ENCODE measurements at places on chromosomes 2 and 18.

GRCh38 chr2:72090781-72091482, 56.7 kb downstream of the CYP26B1 start:
- DNase-seq: no peak

- no peak for DNase-seq
Measured at GRCh38 chr2:9424447-9425164, 1.2 kb downstream of the CPSF3 start.

GRCh38 chr2:201126308-201127151, 10.6 kb downstream of the CFLAR start:
- DNase-seq: no peak

DNA sequence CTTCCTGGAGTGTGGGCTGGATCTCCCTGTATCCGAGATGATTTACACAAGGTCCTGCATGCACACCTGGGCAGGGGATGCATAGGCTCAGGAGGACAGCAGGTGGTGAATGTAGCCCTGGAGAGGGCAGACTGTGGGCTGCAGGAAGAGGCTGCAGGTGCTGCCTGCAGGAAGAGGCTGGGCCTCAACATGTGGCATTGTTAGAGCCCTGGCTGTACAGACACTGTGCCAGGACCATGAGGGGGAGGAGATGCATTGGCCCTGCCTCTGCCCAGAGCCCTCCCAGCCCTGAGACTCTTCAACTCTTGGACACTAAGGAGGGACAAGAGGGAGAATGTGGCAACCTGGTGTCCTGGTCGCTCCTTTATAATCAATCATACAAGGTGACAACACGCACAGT, 392.8 kb downstream of the TNS1 start:
- no peak for DNase-seq

DNA sequence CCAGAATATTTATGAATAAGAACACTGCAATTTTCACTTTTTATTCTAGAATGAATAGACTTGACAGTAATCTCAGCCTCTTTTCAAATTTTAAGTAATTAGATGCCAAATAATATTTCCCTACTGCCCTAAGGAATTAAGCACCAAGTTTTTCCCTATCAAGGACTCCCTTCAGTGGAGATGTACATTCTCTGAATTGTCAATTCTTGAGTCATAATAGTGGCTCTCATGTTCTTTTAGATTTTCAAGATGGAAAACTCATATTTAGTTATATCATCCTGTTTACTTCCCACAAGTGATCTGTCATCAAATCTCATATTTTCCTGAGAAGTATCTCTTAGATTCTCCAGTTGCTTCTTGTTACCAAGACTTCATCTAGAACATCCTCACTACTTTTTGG, 1248.9 kb upstream of the CHAC2 start:
- no peak for DNase-seq

- DNase-seq: no peak
Measured at GRCh38 chr18:10791169-10791831, 265.5 kb downstream of the NAPG start.

GRCh38 chr2:133836691-133837345, 268.6 kb upstream of the NCKAP5 start:
- DNase-seq: no peak

GRCh38 chr2:41720331-41721251, 327.2 kb upstream of the PKDCC start:
- no peak for DNase-seq

- DNase-seq: no peak
Measured at GRCh38 chr2:170553748-170554147, 161.4 kb upstream of the SP5 start.

DNA sequence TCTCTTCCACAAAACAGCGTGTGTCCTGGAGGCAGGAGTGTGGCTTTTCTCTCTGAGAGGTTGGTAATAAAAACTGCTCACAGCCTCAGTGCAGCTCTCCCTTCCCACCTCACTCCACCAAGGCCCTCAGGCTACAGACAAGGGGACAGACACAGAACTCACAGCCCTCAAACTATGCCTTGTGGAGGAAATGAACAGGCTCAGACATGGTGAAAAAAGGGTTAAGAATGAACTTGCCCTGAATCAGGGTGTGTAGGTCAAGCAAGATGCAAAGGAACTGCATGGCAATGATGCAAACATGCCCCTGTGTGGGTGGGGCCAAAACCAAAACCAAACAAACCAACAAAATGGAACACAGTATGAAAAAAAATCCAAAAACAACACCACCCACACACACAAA, 125.8 kb downstream of the GALNT14 start:
- DNase-seq: no peak

DNA sequence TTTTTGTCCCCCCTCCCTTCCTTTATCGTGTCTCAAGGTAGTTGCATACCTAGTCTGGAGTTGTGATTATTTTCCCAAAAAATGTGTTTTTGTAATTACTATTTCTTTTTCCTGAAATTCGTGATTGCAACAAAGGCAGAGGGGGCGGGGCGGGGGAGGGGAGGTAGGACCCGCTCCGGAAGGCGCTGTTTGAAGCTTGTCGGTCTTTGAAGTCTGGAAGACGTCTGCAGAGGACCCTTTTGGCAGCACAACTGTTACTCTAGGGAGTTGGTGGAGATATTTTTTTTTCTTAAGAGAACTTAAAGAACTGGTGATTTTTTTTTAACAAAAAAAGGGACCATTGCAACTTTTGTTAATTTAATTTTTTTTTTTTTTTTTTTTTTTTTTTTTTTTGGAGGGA, 2.1 kb downstream of the SOX11 start:
- no peak for DNase-seq

- DNase-seq: peak; percentile 10
Measured at GRCh38 chr2:98086491-98087446, at the start of gene VWA3B. Gene VWA3B (plus strand): TSS chr2:98087167. CDS start chr2:98093093, 5,926 bp downstream.

GRCh38 chr18:54255141-54255540, 14.2 kb upstream of the POLI start:
- no peak for DNase-seq

DNA sequence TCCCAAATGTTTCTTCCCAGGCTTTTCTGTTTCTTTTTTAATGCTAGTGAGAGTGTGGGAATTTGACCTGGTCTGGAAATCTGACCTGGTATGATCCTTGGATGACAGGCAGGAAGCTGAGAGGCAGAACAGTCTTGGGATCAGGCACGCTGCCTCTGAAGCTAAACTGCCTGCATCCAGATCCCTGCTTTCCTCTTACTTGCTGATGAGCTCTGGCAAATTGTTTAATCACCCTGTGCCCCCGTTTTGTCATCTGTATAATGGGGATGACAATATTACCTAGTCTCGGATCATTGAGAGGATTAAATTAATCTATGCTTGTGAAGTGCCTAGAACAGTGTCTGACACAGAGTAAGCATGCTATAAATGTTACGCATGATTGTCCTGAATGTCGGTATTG, 3.3 kb downstream of the KLHL23 start:
- no peak for DNase-seq
